Transverse colon (tissue), 4 donors: ENCODE measurements at places on chromosomes 3 and 15.

DNA sequence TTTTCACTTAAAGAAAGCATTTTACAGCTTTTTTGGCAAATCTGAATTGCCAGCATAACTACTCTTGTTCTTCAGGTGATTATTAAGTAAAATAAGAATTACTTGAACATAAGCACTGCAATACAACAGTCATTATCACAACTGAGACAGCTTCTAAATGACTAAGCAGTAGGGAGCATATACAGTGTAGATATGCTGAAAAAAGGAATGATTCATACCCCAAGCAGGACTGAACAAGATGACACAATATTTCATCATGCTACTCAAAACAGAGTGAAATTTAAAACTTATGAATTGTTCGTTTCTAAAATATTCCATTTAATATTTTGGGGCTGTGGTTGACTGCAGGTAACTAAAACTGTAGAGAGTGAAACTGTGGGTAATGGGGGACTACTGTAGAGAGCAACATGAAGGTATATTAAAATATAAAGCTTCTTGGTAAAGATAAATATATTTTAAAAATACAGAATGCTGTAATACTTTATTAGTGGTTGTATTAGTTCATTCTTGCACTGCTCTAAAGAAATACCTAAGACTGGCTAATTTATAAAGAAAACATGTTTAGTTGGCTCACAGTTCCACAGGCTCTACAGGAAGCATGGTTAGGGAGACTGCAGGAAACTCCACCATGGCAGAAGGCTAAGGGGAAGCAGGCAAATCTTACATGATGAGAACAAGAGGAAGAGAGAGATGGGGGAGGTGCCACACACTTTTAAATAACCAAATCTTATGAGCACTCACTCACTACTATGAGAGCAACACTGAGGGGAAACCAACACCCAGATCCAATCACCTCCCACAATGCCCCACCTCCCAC is 84.8 kb downstream of the DCLK3 start:
- DNase-seq: no peak

- no peak for DNase-seq
Observed at GRCh38 chr15:85337425-85338074, 42.9 kb upstream of the AKAP13 start.

GRCh38 chr3:128397484-128397883 is 69.2 kb downstream of the DNAJB8 start:
- DNase-seq: no peak

- no peak for DNase-seq
Observed at GRCh38 chr15:97319291-97319690, 641.2 kb upstream of the ARRDC4 start.

- DNase-seq: no peak
Observed at GRCh38 chr3:174035328-174035886, 637.9 kb downstream of the NLGN1 start.

- DNase-seq: no peak
Observed at GRCh38 chr3:39286771-39287170, 6.9 kb upstream of the CX3CR1 start.
